ENCODE measurements at places on chromosomes 6 and 20.

DNA sequence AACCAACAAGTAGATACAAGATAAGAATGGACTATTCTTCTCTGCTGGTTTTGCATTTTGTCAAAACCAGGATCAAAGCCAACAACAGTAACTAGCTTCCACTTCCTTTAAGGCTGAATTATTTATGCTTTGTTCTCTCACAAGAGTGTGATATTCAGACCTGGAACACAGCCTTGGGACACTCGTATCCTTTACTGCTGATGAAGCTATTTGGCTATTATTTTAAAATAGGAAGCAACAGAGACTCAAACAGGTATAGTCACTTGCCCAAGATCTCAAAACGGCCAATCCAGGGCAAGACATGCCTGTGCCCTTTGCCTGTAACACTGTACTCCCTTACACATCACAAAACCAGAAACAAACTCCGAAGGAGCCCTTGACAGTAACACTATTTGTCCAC lies 19.9 kb downstream of the SPTLC3 start:
- DNase-seq, result no peak

GRCh38 chr6:37731888-37732287 lies 34.2 kb upstream of the MDGA1 start:
- no peak for DNase-seq

DNA sequence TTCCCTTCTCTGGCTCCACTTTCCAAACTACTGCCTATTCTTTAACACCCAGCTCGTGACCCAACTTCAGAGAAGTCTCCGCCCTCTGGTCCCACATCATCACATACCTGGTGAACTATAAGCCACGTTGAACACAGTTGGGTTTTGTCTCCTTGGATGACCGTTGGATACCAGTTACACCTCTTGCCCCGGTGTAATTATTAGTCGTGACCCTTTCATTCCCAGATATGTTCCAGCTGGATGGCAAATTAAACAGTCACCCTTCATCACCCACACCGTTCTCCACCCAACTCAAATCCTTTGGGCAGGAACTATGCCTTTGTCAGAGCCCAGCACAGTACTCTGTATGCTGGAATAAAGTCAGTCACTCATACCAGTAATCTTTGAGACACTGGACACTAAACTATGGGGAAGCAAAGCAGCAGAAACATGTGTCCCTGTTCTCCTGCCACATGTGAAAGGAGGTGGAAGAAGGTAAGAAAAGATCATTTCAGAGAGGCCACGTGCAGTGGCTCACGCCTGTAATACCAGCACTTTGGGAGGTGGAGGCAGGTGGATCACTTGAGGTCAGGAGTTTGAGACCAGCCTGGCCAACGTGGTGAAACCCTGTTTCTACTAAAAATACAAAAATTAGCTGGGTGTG lies 22.5 kb downstream of the PLAGL2 start:
- DNase-seq, result no peak

- DNase-seq, result no peak
Observed at GRCh38 chr6:153814136-153814535, 224.9 kb upstream of the OPRM1 start.

DNA sequence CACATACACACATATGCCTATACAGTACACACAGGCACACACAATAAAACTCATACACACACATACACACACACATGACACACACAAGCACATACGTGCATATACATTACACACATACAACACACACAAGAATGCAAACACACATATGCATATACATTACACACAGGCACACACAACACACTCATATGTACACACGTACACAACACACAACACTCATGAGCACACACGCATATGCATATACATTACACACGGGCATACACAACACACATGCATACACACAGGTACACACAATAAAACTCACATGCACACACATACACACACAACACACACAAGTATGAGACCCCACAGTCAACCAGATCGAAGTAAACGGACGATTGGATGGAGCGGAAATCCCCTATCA lies 238.2 kb downstream of the ERMARD start:
- DNase-seq, result no peak

DNA sequence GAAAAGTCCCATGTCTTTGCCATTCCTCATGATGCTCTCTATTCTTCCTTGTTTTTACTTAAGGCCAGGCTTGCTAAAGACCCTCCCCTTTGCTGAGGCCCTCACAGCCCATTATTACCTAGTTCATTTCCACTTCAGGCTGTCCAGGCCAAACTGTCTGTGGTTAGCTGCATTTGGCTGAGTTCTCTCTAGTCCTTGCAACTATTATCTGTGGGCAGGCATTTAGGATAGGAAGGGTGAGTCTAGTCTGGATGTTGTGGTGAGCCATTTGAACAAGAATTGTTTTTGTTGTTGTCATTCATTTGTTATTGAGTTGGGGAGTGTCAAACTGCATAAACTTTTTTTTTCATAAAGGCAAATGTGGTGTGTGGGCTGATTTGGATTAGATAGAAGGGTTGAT lies 182.4 kb downstream of the CD109 start:
- no peak for DNase-seq

DNA sequence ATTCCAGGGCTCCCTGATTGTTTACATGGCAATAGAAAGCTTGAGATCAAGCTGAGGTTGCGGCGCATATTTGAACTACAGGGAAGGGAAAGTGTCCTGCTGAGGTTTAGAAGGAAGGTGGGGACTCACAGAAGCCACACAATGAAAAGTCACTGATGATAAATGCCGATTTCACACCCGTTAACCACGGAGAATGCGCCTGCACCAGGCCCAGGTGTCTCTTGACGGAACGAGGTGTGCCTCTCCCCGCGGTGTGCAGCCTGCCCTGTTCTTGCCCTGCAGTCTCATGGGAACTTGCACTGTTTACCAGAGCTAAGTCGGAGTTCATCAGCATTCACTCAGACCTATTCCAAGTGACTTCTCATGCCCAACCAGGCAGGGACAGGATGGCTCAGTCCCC lies 90.3 kb downstream of the LY86 start:
- DNase-seq, result no peak

- DNase-seq, result peak; percentile 76
Observed at GRCh38 chr6:108560463-108561308, at the start of gene FOXO3. Gene FOXO3, plus strand, starts transcription at chr6:108560917. Its CDS starts 292 bp downstream, at chr6:108561209.

GRCh38 chr6:153101461-153101860 lies 29.6 kb downstream of the RGS17 start:
- no peak for DNase-seq

DNA sequence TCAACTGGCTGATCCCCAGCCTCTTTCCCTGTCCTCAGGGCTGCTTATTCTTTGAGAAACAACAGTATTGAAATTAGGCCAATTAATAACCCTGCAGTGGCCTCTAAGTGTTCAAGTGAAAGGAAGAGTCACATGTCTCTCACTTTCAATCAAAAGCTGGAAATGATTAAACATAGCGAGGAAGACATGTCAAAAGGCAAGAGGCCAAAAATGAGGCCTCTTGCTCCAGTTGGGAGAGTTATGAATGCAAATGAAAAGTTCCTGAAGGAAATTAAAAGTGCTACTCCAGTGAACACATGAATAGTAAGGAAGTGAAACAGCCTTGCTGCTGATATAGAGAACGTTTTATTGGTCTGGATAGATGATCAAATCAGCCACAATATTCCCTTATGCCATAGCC lies 131.5 kb downstream of the MACROD2 start:
- no peak for DNase-seq

DNA sequence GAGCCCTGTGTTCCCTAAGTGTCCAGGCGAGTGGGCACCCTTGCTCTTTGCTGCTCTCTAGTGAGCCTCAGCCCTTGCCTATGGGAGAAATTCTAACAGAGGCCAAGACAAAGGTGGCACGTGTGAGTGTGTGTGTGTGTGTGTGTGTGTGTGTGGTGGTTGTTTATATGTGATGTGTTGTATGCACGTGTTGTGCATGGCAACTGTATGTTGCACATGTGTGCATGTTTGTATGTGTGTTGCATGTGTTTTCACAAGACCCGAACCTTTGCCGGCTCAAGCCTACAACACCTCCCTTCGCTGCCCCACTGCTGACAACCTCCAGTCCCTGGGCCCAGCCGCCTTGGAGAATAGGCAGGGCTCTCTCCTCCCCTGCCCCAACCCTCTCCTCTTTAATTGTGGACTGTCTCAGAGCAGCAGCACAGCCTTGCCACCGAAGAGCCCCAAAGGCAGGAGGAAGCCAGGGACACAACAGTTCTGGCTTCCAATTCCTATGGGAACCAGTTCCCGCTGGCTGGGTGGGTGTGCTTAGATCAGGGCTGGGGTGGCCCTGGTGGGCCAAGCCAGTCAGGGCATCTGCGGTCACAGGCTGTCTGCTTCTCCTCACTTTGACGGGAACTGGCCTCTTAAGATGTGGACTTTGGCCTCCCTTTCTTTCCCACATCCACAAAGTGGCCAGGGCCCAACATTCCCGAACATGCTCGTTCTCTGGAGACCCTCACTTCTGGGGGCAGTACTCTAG lies 2.7 kb downstream of the KCNK16 start:
- DNase-seq, result peak; percentile 35

DNA sequence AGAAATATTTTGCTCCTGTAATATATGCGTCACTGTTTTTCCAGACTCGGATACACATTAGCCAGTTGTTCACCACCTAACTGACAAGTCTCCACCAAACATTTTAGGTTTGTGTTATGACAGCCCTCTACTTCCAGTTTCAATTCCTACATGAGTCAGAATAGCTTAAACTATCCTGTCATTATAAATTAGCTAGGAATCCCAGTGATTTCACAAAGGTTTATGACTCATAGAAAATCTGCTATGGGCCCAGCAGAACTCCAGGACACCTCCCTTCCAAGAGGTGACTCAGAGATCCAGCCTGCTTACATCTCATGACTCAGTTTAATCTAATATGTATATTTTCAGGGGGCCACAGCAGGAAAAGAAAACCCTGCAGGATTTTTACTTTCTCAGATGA lies 17.4 kb upstream of the PLCB4 start:
- DNase-seq, result no peak

- DNase-seq, result no peak
Observed at GRCh38 chr6:46917002-46917545, 4.7 kb downstream of the ADGRF5 start.

DNA sequence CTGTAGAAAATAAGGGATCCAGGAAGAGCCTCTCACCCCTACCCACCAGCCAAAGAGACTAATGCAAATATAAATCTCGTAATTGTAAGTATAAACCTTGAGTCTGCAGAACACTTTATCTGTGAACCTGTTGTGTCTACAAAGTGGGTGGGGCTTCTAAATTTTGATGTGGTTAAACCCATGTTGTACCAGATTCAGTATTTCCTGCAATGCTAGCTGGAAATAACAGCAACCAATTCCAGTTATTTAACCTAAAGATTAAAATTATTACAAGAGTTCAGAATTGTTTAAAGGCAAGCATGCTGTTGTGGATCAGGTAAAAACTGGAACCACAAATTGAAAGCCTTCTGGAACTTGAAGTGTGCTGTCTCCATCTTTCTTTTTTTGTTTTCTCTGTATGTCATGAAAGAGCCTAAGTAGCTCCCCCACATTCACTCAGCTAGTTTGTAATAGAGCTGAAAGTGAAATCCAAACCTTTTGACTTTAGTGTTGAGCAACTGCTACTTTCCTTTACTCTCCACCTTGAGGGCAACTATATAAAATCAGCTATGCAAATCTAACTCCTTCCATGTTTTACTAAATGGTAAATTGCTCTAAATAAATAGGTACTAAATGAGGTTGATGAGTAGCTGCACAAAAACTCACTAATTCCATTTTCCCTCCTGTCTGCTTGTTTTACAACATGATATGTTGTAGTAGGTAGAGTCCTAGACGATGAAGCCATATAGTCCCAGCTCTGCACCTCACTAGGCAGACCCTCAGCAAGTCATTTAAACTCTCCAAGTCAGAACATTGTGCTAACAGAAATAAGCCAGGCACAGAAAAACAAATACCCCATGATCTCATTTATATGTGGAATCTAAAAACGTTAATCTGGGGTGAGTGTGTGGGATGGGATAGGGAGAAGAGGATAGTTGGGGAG lies 17.9 kb upstream of the THEMIS start:
- no peak for DNase-seq

DNA sequence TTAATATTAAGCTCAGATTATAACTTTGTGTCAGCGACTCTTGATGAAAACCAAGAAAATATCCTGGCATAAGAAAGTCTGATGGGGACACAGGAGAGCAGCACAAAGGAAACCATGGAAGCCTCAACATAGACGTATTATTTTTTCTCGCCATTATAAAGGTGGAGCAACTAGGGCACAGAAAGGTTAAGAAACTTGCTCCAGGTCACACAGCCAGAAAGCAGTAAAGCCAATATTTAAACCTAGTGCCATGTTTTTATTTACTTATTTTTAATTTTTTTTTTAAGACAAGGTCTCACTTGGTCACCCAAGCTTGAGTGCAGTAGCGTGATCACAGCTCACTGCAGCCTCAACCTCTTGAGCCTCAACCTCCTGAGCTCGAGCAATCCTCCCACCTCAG lies 259.3 kb downstream of the PREX1 start:
- DNase-seq, result no peak

- no peak for DNase-seq
Observed at GRCh38 chr6:34021554-34022190, 124.2 kb downstream of the GRM4 start.

GRCh38 chr20:3085571-3086072 lies 1.1 kb upstream of the AVP start:
- no peak for DNase-seq

- no peak for DNase-seq
Observed at GRCh38 chr6:134352786-134353480, 35.0 kb upstream of the SGK1 start.

Data from posterior cingulate gyrus (tissue), 11 donors.